ENCODE measurements at places on chromosomes 7 and 10. TPM values are rescaled to one million over a fixed set of nuclear protein-coding genes. Genes with fewer than 3 reads are reported as not detected.

The ATP5MK gene
- 843 TPM for total RNA-seq

The CD36 gene
- 620 TPM for total RNA-seq

The CAMK2B gene
- 79.7 TPM for total RNA-seq

The LEP gene
- not detected for total RNA-seq

The ANXA8L1 gene
- 1.3 TPM for total RNA-seq

The CLCN1 gene
- total RNA-seq, result not detected

- DNase-seq, result no peak
Observed at GRCh38 chr10:36840788-36841187, 284.6 kb upstream of the ANKRD30A start.

DNA sequence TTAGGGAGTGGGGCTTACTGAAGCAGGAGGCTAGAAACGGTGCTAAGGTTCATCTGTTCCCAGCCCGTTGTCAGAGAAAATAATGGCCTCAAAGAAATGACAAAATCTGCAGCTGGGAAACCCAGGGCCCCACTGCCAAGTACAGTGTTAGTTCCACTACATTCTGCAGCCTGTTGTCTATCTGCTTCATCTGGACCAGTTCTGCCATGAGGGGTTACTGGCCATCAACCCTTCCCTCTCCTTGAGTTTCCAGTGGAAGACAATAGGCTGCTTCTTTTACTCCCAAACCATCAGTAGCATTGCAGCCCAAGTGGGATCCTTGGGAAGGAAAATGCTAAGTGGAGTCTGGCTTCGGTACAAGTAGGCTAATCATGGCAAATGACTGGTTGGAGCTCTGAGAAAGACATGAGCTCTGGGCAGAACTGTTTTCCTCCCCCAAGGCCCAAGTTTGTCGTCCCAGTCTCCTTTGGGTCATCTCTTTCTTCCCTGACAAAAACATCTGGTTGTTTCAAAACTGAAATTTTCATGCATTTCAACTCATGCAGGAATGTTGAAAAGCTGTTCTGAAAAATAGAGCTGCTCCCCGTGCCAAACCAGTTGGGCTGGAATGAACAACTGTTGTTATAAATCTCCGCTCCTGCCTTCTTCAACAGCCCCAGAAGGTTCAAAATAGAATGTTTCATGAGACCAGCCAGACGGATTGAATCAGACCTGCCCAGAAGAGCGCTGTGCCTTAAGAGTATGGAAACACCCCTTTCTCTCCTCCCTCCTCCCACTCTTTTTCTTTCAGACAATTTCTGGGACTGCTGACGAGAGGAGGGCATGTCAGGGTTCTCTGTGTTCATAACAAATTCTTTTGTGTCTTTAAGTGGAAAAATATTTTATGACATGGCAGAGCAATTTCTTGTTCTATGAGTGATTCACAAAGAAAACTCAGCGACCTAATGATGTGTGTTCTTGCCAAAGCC lies 116.6 kb downstream of the RAB18 start:
- DNase-seq, result peak; percentile 68

- no peak for DNase-seq
Observed at GRCh38 chr7:130332259-130333053, 12.2 kb upstream of the CPA5 start.

- no peak for DNase-seq
Observed at GRCh38 chr10:84135836-84136235, 3.5 kb upstream of the GHITM start.

- no peak for DNase-seq
Observed at GRCh38 chr10:12357525-12358151, 8.3 kb downstream of the CAMK1D start.

- DNase-seq, result no peak
Observed at GRCh38 chr10:101536800-101537199, 51.3 kb downstream of the POLL start.

DNA sequence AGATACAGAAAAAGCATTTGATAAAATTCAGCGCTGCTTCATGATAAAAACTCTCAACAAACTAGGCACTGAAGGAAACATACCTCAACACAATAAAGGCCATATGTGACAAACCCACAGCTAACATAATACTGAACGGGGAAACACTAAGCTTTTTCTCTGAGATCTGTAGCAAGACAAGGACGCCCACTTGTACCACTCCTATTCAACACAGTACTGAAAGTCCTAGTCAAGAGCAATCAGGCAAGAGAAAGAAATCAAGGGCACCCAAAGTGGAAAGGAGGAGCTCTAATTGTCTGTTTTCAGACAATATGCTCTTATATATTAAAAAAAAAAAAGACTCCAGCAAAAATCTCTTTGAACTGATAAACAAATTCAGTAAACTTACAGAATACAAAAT lies 13.3 kb downstream of the DIP2C start:
- no peak for DNase-seq

DNA sequence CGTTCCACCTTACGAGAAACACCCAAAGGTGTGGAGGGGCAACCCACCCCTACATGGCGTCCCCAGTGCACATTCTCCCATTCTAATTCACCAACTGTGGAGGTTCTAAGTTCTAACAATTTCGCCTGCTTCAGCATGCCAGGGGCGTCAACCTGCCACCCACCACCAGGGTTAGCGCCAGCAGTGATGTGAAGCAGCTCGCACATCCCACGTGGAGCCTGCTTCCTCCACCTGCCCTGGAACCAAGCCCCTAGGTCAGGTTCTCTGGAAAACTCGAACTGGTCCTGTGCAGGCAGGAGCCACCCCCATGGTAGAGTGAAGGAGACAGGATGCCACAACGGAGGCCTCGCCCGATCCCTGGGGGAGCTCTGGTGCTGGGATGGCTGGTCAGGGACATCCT lies 33.3 kb upstream of the FXYD4 start:
- no peak for DNase-seq

DNA sequence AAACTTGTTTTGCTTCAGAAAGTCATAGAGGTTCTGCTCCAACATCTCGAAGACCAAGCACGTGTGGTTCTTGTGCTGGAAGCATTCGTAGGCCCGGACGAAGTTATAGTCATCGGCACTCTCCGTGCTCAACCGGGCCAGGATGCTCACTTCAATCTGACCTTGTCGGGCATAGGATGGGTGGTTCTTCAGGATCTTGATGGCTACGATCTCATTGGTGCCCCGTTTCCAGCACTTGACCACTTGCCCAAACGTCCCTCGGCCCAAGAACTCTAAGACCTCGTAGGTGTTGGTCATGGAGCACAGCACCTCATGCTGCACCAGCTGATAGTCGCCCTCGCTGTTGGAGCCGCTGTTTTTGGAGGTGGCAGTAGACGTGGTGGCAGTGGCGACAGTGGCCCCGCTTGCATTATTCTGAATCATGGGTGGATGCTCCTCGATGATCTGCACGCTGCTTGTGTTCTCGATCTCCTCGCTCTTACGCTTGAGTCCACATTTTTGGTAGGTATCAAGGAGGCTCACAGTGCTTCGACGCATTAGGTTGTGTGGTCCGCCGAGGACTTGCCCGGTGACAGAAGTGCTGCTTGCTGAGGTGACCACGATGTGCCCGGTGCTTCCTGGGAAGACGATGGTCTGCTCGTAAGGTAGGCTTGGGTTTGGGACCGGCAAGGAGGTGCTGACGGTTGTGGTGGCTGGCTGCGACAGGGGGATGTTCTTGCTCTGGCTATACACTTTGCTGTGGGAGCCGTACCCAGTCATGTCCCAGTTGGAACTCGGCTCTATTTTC lies 61.4 kb downstream of the HIPK2 start:
- DNase-seq, result no peak

DNA sequence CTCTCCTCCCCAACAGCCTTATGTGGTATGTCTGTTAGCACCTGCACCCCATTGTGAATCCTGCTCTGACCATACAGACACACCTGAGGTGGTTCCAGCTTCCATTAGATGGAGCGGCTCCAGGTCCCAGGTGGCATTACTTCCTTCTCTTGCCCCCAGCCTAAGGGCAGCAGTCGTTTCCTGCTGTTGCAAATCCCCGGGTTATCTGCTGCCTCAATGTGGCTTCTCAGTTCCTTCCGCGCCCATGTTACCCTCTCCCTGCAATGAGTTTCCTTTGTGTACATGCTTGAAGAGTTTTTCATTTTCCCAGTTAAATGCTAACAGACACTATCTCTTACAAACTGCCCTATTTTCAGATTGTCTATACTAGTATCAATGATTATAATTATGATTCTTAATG lies 62.8 kb upstream of the PRKCQ start:
- DNase-seq, result no peak

DNA sequence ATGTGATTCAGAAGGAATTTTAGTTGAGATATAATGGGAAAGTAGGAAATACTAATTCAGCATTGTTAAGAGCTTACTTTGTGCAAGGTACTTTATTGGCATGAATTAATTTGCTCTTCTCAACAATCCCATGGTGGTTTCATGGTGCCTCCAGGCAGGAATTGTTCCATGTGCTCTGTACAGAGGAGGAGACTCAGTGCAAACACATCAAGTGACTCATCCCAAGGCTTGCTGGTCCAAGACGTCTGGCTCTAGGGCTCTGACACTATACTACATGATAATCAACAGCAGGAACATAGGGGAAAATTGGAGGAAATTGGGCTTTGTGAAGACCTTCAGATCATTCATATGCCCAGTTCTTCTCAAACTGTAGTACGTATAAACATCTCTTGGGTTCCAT lies 66.5 kb upstream of the PRKG1 start:
- no peak for DNase-seq

- DNase-seq, result no peak
Observed at GRCh38 chr7:124459101-124460055, 306.2 kb downstream of the GPR37 start.

- peak; percentile 78 for DNase-seq
Observed at GRCh38 chr10:102065561-102066398, 631 bp downstream of the HPS6 start.

Measured in right cardiac atrium (tissue), 5 donors.